Adrenal gland (tissue), 19 donors: ENCODE measurements at places on chromosomes 7 and 10.

DNA sequence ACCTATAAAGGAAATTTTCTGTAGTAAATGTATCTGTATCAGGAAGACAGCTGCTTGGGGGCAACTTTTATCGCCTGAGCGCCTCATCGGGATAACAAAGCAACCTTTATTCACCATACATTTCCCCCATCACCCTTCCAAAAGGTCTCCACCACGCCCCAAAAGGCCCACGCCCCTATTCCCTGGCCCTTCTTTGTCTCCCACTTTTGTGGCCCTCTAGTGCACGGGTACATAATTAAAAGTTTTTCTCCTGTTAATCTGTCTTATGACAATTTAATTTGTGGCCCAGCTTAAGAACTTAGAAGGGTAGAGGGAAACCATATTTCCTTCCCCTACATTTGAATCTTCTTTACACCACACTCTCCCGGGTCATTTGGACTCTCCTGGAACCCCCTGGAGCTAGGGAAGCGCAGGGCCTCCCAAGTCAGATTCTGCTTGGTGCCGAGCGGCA is 625 bp downstream of the RP9 start:
- peaks cover 9% of the 10 kb centered on the region for H3K4me1 ChIP-seq
- H3K27ac ChIP-seq = peak overlapping the region; percentile 71
- H3K27me3 ChIP-seq = no peaks in the 10 kb centered on the region

DNA sequence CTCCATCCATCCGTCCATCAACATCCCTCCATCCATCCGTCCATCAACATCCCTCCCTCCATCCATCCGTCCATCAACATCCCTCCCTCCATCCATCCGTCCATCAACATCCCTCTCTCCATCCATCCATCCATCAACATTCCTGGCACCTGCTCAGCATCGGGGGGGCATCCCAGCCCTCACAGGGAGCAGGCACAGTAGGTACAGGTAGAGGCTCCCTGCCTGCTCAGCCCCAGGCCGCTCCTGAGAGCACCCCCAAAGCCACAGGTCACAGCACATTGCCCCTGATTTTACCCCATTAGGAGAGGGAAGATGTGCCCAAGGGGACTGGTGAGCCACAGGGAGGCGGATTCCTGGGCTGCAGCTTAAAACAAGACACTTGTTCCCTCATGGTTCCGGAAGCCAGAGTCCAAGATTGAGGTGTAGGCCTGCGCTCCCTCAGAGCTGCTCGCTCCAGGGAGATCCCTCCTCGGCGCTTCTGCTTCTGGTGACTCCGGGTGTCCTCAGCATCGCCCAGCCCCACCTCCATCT is 21.1 kb upstream of the CFAP46 start:
- no peak overlapping the region for H3K4me3 ChIP-seq
- H3K27ac ChIP-seq = no peak overlapping the region
- H3K36me3 ChIP-seq = no peaks in the 10 kb centered on the region
- no peaks in the 10 kb centered on the region for H3K27me3 ChIP-seq
- H3K4me1 ChIP-seq = no peaks in the 10 kb centered on the region

DNA sequence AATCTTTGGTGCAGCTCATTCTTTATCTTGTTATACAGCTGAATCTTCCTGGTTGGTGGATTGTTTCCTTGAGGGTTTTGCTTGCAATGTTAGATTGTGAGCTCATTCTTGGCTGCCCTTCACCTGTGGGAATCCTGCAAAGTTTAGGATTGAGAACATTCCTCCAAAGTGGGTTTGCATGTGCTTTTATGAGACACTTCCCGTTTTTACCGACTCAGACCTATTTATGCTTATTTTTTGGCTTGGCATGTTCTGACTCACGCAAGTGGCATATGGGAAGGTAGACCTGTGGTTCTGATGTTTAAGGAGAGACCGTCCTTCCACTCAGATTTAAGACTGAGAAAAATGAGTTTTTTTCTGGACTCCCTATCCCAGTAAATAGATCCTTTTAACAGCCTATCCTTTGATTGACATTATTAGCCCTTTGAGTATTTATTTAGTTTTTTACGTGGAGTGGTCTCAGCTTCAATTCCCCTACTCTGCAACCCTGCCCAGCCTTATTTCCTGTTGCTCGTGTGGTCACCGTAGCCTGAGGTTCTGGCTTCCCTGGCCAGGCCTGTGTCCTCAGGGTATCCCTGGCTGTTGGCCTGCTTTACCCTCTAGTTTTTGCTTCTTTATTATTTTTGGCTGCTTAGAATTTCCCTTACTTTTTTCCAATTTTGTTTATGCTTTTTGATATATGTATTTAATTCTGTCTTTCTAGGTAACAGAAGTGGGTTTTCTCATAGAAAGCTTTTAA is 13.4 kb upstream of the PRF1 start:
- H3K27ac ChIP-seq = no peak overlapping the region
- H3K4me1 ChIP-seq = no peaks in the 10 kb centered on the region
- H3K4me3 ChIP-seq = no peak overlapping the region
- no peaks in the 10 kb centered on the region for H3K27me3 ChIP-seq

DNA sequence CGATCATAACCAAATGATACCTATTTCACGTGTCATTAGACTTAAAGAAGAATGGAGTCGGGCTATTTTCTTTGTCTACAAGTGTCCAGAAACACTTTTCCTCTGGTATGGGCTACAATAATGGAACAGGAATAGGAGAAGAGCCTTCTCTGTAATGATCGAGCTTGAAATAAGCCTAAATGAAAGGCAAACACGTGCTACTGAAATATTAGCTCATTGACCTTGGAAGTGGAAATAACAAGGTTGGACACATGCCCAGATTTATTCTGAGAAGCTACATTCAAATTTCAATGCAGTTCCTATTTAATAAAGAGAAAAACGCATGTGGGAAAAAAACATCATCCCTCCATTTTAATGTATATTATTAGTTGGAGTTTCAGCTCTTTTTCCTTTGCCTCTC is 254.7 kb upstream of the PTER start:
- no peak overlapping the region for H3K4me3 ChIP-seq
- no peaks in the 10 kb centered on the region for H3K36me3 ChIP-seq
- H3K27ac ChIP-seq = no peak overlapping the region
- no peaks in the 10 kb centered on the region for H3K27me3 ChIP-seq
- DNase-seq = no peak
- no peaks in the 10 kb centered on the region for H3K4me1 ChIP-seq

DNA sequence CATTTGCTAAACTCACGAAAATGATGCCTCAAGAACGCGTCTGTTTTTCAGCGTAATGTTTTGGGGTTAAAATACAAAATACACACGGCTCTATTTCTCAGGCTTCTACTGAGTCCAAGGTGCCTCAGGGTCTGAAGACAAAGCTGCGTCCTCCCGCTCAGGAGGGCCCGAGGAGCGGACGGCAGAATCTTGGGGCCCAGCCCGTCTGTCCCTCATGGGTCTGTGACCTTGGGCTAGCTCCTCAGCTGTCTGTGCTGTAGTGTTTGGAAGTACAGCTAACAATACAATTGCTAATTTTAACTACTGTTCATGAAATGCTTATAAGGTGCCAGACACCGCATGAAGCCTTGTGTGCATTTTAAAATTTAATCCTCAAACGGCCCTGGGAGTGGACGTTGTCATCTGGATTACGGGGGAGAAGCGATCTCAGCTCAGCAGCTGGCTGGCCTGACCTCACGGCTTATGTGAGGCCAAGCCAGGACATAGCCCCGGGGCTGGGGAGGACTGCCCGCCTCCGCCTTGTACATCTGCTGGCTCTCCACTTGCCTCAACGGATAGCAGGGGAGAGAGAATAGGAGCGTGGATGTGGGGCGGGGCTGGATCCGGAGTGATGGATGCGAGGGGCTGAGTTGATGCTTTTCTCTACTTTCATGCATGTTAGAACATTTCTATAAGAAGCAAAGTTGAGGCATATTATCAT is 357.4 kb downstream of the GLRX3 start:
- no peaks in the 10 kb centered on the region for H3K36me3 ChIP-seq
- no peak for DNase-seq
- H3K27ac ChIP-seq = no peak overlapping the region
- H3K27me3 ChIP-seq = no peaks in the 10 kb centered on the region
